ENCODE measurements at places on chromosomes 5 and 9. TPM values are rescaled to one million over a fixed set of nuclear protein-coding genes. Genes with fewer than 3 reads are reported as not detected.

DNA sequence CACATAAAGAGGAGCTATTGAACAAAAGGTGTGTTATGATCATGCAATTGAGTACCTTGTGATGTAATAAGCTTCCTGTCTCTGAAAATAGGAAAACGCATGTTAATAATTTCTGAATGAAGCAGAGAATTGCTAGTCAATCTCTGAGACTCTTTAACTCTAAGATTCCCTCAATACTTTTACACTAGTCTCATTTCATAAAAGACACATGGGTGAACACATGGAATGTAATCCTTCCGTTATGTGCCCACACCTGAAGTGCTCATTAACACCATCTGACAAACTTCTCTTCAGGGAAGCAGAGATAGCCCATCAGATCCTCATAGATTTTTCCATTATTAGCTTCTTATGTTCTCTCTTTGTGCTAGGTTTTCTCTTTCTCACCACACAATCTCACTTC, 182.4 kb downstream of the TLR4 start:
- no peak for DNase-seq

DNA sequence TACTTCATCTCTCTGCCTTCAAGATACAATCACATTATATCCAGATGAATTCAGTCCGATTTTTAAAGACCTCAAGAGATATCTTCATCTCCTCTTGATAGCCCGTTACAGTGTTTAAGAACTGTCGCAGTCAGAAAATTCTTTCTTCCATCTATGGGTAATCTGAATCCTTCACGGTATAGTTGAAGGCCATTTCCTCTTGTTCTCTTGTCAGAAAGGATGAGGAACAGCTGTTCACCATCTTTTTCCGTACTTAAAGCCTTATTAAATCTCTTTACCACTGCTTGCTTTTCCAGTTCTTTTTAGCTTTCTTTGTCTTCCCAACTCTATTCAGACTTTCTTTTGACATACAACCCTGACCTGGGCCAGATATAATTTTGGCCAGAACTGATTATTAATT, 121.8 kb downstream of the XRCC4 start:
- no peak for DNase-seq

DNA sequence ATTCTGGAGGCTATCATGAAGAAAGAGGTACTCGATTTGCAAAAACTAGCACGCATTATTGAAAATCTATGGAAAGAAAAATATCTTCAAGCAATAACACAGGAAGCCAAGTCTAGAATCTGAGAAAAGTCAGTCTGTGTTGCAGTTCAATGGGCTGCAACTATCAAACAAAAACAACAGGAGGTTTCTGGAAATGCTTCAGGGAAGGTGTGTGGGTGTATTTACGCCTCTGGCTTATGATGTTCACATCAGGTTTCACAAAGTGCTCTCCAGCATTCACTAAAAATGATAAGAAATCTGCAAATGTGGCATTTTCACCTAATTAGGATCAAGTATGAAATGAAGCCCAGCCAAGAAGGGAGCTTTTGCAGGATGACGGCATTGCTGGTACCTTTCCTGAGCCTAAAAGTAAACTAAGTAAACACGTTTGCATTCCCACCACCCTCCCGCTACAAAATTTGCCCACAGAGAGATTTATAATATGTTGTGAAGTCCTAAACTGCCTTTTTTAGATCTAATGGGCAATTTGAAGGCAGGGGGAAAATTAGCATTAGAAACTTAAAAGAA, 146.4 kb downstream of the GABRB2 start:
- no peak for DNase-seq

DNA sequence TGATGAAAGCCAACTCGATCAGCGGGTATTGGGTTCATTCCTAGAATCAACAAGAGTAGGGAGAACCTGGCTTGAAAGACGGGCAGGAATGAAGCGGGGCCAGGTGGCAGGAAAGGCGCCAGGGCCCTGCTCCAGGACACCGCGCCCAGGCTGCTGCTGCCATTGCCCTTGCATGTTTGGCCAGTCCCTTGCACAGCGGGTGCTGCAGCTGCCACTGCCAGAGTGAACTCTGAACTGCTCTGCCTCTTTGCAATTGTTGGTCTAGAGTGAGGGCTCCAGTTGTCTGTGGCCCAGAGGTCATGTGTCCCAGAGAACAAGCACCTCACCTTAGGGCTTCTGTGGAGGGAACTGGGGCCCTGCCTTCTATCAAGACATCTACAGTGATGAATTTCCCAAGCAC, 24.0 kb upstream of the CARTPT start:
- no peak for DNase-seq

GRCh38 chr9:76624391-76625048, 139.7 kb upstream of the PCA3 start:
- DNase-seq, result no peak

GRCh38 chr5:134460551-134460950, 48.9 kb upstream of the CDKN2AIPNL start:
- DNase-seq, result no peak

GRCh38 chr5:76542887-76543690, 80.1 kb downstream of the F2RL2 start:
- no peak for DNase-seq

DNA sequence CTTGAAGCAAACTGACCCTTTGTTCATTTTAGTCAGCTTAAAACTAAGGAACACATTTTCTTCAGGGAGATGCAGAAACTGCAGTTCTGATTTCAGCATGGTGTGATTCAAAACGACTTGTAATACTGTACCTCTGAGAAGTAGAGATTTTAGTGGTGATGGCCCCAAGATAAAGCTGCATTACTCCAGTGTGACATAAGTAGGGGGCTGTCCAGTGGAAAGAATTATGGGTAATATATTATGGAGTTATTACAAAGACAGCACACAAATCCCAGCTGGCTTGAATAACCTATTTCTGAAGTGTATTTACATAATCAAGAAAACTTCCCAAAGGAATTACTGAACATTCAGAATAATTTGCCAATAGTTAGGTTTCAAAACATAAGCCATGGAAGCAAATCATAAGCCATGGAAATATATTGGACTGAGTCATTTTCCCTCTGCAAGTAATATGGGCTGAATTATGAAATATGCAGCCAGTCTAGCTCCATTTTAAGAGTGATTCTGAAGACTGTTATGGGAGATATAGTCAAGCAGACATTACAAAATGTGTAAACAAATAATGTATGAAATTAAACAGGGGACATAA, 133.7 kb upstream of the FBXL17 start:
- DNase-seq, result no peak

The FBP2 gene
- polyA plus RNA-seq, result not detected

The TMEM215 gene
- not detected for polyA plus RNA-seq

The LCN2 gene
- polyA plus RNA-seq, result not detected

All from BJ (cell line).